Panc1 (cell line): ENCODE measurements at places on chromosomes 1 and 21.

- peaks cover 18% of the 10 kb centered on the region for H3K4me1 ChIP-seq
- no peak overlapping the region for H3K27ac ChIP-seq
- H3K4me3 ChIP-seq = no peak overlapping the region
- DNase-seq = no peak
- H3K27me3 ChIP-seq = no peaks in the 10 kb centered on the region
- H3K36me3 ChIP-seq = no peaks in the 10 kb centered on the region
These were observed 2.1 kb downstream of the ITGB2 start for GRCh38 chr21:44918581-44919033.

GRCh38 chr21:44785620-44786335, 15.8 kb downstream of the UBE2G2 start:
- H3K4me1 ChIP-seq = peaks cover 12% of the 10 kb centered on the region
- 0 out of 2 replicates have a peak overlapping the region, but pooled peaks have one; percentile 29 for H3K27ac ChIP-seq
- no peaks in the 10 kb centered on the region for H3K36me3 ChIP-seq
- no peaks in the 10 kb centered on the region for H3K27me3 ChIP-seq
- DNase-seq = no peak
- no peak overlapping the region for H3K4me3 ChIP-seq

- H3K27ac ChIP-seq = no peak overlapping the region
- no peak for DNase-seq
- no peaks in the 10 kb centered on the region for H3K36me3 ChIP-seq
- H3K27me3 ChIP-seq = 0 out of 2 replicates have a peak, but pooled peaks cover 3% of the 10 kb centered on the region
- no peak overlapping the region for H3K4me3 ChIP-seq
These were observed 35.2 kb upstream of the AK4 start for GRCh38 chr1:65112811-65113210.

GRCh38 chr1:11461531-11462137, 17.3 kb upstream of the DISP3 start:
- H3K27ac ChIP-seq = no peak overlapping the region
- no peaks in the 10 kb centered on the region; the same call in 1 of the 2 replicates for H3K4me1 ChIP-seq
- no peak for DNase-seq
- no peaks in the 10 kb centered on the region for H3K36me3 ChIP-seq

- no peaks in the 10 kb centered on the region for H3K36me3 ChIP-seq
- DNase-seq = no peak
- H3K27ac ChIP-seq = no peak overlapping the region
- no peaks in the 10 kb centered on the region for H3K4me1 ChIP-seq
- no peak overlapping the region for H3K4me3 ChIP-seq
These were observed 111.6 kb downstream of the PLD5 start for GRCh38 chr1:242412921-242413320.
